ENCODE measurements at places on chromosomes 5 and 9. TPM values are rescaled to one million over a fixed set of nuclear protein-coding genes. Genes with fewer than 3 reads are reported as not detected.

AFAP1L1 gene
- 75.7 TPM for total RNA-seq

MOB3B gene
- total RNA-seq = 1.0 TPM

PCDH1 gene
- 20.9 TPM for total RNA-seq

FBXL7 gene
- 3.7 TPM for total RNA-seq

INPP5E gene
- total RNA-seq = 4.7 TPM

MEGF10 gene
- total RNA-seq = 77.8 TPM

SPATA31E1 gene
- not detected for total RNA-seq

GABRA1 gene
- total RNA-seq = not detected

ADAMTS6 gene
- 2.6 TPM for total RNA-seq

C9orf78 gene
- total RNA-seq = 32.9 TPM

FCN2 gene
- 1.0 TPM for total RNA-seq

FST gene
- 24.5 TPM for total RNA-seq

NANS gene
- total RNA-seq = 32.4 TPM

PHF24 gene
- total RNA-seq = under 0.01 TPM

CARD9 gene
- 1.0 TPM for total RNA-seq

LRRC19 gene
- not detected for total RNA-seq

FBN2 gene
- total RNA-seq = 86.1 TPM

ZDHHC11 gene
- 1.0 TPM for total RNA-seq

COL23A1 gene
- 0.52 TPM for total RNA-seq

ARSI gene
- 9.9 TPM for total RNA-seq

TICAM2 gene
- total RNA-seq = 2.6 TPM

MGAT1 gene
- 38.1 TPM for total RNA-seq

CCL19 gene
- total RNA-seq = not detected

MYOZ3 gene
- total RNA-seq = 4.7 TPM

OCLN gene
- 0.52 TPM for total RNA-seq

MSX2 gene
- not detected for total RNA-seq

CDC20B gene
- not detected for total RNA-seq

RASGRF2 gene
- 1.0 TPM for total RNA-seq

PCDHB9 gene
- 1.0 TPM for total RNA-seq

PPP3R2 gene
- total RNA-seq = not detected

PCDHA5 gene
- total RNA-seq = not detected

NTRK2 gene
- total RNA-seq = 26.6 TPM

ST8SIA4 gene
- total RNA-seq = 6.3 TPM

CTXN3 gene
- total RNA-seq = 1.0 TPM

PCDHA9 gene
- total RNA-seq = 0.52 TPM

ARHGEF28 gene
- 8.4 TPM for total RNA-seq

TLX3 gene
- total RNA-seq = not detected

FGF10 gene
- 4.7 TPM for total RNA-seq

CDKN2B-AS1 gene
- total RNA-seq = 0.52 TPM

EDIL3 gene
- 14.1 TPM for total RNA-seq

C5orf58 gene
- not detected for total RNA-seq

CTSV gene
- 1.6 TPM for total RNA-seq

MLANA gene
- not detected for total RNA-seq

CAAP1 gene
- total RNA-seq = 12.5 TPM

FRRS1L gene
- total RNA-seq = 1.0 TPM

ASPN gene
- 213 TPM for total RNA-seq

SMIM27 gene
- 3.1 TPM for total RNA-seq

TMEM174 gene
- not detected for total RNA-seq

LECT2 gene
- not detected for total RNA-seq

PGM5 gene
- total RNA-seq = 69.4 TPM

SLC6A18 gene
- not detected for total RNA-seq

FRMD3 gene
- 27.7 TPM for total RNA-seq

VLDLR gene
- 18.3 TPM for total RNA-seq

ZNF300 gene
- total RNA-seq = 5.2 TPM

SPOCK1 gene
- total RNA-seq = 3.7 TPM

WDR31 gene
- 2.1 TPM for total RNA-seq

ANKH gene
- 13.0 TPM for total RNA-seq
